ENCODE measurements at places on chromosomes 2 and 18.

DNA sequence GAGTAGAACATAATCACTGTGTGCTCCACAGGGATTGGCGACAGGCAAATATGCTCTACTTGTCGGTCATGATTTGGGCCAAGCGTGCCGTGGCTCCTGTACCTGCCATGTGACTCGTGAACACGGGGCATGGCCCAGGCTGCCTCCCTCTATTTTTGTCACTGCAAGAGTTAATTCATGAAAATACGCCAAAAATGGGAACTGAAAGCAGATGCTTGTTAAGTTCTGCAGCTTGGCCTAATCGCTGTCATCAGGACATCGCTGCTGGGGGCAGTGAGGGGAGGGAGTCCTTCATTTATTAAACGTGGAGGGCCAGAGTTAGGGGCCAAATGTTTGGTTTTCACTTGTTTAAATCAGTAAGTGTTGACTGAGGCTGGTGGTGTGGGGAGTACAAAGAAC, 177.8 kb downstream of the BCL2 start:
- no peak overlapping the region for H3K4me3 ChIP-seq
- no peaks in the 10 kb centered on the region for H3K27me3 ChIP-seq
- peaks cover 7% of the 10 kb centered on the region for H3K36me3 ChIP-seq
- DNase-seq, result no peak
- no peak overlapping the region for H3K27ac ChIP-seq
- peaks cover 56% of the 10 kb centered on the region for H3K4me1 ChIP-seq

- no peak overlapping the region for H3K4me3 ChIP-seq
- H3K27me3 ChIP-seq, result no peaks in the 10 kb centered on the region
- H3K36me3 ChIP-seq, result no peaks in the 10 kb centered on the region
- no peaks in the 10 kb centered on the region for H3K4me1 ChIP-seq
Observed at GRCh38 chr2:142323206-142323605, 192.4 kb upstream of the LRP1B start.

GRCh38 chr18:46917803-46918600, 600 bp downstream of the KATNAL2 start:
- H3K27ac ChIP-seq, result peak overlapping the region; percentile 84
- no peaks in the 10 kb centered on the region for H3K27me3 ChIP-seq
- H3K4me3 ChIP-seq, result peak overlapping the region; percentile 79
- H3K36me3 ChIP-seq, result no peaks in the 10 kb centered on the region
- no peak for DNase-seq
- peaks cover 6% of the 10 kb centered on the region for H3K4me1 ChIP-seq

DNA sequence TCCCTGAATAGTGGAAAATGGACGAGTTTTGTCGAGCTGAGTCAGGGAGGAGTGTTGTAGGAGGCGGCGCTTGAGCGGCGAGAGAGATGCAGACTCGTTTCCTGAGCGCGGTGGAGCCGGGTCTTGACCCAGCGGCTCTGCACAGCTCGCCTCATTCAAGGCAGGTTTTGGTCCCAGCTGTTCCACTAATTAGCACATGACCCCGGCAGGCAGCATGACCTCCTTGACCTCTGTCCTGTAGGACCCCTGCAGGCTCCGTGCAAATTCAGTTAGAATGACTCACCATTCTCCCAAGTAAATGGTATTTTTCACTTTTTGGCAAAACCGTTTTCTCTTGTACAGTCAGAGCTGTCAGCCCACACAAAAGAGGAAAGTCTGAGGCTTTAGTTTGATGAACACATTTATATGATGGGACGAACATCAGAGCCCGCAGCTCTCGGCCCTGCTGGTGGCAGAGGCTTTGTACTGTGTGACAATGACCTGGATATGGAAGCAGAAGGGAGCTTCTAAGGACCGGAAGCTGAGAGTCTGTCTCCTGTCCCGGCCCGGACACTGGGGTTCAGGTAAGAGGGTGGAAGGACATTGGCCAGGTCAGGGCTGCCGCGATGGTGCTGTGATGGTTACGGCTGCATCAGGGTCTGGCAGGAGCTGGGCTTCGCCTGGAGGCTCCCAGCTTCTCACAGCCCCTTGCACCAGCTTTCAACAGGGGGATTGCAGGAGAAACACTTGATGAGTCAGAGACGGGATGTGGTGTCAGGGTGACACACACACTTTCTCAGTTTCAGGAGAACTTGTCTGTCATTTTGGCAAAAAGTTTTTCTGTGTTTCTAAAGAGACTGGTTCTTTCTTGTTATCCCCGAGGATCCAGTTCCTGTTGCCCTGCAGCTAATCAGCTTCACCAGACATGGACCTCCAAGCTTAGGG, 29.9 kb upstream of the ALKAL2 start:
- H3K27me3 ChIP-seq, result no peaks in the 10 kb centered on the region
- peaks cover 2% of the 10 kb centered on the region for H3K36me3 ChIP-seq
- H3K4me1 ChIP-seq, result no peaks in the 10 kb centered on the region
- no peak for DNase-seq
- no peak overlapping the region for H3K4me3 ChIP-seq

GRCh38 chr2:31704561-31705212, 123.9 kb upstream of the SRD5A2 start:
- H3K27ac ChIP-seq, result no peak overlapping the region
- no peaks in the 10 kb centered on the region for H3K4me1 ChIP-seq
- H3K27me3 ChIP-seq, result no peaks in the 10 kb centered on the region
- DNase-seq, result no peak

DNA sequence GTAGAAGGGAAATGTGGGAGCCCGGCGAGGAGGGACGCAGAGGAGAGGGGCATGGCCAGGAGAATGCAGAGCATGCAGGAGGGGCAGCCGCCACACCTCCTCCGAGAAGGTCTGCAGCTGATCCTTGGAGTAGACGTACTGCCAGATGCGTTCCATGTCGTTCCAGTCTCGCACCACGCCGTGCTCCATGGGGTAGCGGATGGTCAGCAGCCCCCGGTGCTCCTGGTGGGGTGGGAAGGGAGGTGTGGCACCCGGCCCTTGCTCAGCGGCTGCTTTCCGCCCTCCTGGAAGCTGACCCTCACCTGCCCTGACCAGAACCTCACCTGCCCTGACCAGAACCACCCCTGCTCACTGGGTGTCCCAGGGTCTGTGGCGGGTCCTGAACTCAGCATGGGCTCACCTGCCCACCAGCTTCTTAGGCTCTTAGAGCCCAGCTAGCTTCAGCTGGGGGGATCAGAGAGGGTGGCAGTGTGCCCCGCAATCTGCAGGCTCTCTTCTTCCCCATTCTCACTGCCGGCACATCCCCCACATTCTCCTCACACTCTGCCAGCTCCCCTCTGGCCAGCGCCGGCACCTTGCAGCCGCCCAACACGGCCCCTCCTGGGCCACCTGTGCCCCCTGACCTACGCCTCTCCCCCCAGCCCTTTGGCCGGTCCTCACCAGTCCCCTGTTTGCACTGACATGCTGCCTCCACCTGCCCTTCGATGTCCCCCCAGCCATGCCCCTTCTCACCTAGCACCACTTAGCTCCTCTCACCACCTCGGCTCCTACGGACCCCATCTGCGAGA, 4.4 kb downstream of the ACTR1B start:
- peaks cover 68% of the 10 kb centered on the region for H3K36me3 ChIP-seq
- DNase-seq, result no peak
- H3K27ac ChIP-seq, result no peak overlapping the region
- H3K4me1 ChIP-seq, result peaks cover 31% of the 10 kb centered on the region
